ENCODE measurements at places on chromosomes 11 and 22. TPM values are rescaled to one million over a fixed set of nuclear protein-coding genes. Genes with fewer than 3 reads are reported as not detected.

The CELSR1 gene
- 74.3 TPM for total RNA-seq

The TAF6L gene
- 19.3 TPM for total RNA-seq

The MUC6 gene
- total RNA-seq: not detected

The DSCAML1 gene
- not detected for total RNA-seq

The RBMXL2 gene
- total RNA-seq: not detected

The HEPN1 gene
- total RNA-seq: not detected

The FAM83F gene
- not detected for total RNA-seq

The OR51F1 gene
- not detected for total RNA-seq

The SIDT2 gene
- total RNA-seq: 16.2 TPM

The KCNQ1OT1 gene
- total RNA-seq: 0.32 TPM

The KRTAP5-9 gene
- not detected for total RNA-seq

The OR52I2 gene
- not detected for total RNA-seq

The NFAM1 gene
- not detected for total RNA-seq

The TMEM121B gene
- total RNA-seq: under 0.01 TPM

The INS gene
- not detected for total RNA-seq

The ALG8 gene
- total RNA-seq: 32.1 TPM

The CATSPERZ gene
- total RNA-seq: 0.49 TPM

The KRTAP5-5 gene
- total RNA-seq: not detected

The MMP8 gene
- total RNA-seq: not detected

The CFAP300 gene
- total RNA-seq: not detected

The TIMM10B gene
- 21.8 TPM for total RNA-seq

The KIAA1671 gene
- 35.9 TPM for total RNA-seq

The APOL4 gene
- total RNA-seq: 6.0 TPM

The ZNF280B gene
- total RNA-seq: 0.88 TPM

The OVOL1 gene
- not detected for total RNA-seq

The OR5AL1 gene
- not detected for total RNA-seq

The RHOD gene
- total RNA-seq: 20.8 TPM

The RELT gene
- total RNA-seq: 9.8 TPM

The TRIM51 gene
- total RNA-seq: not detected

The CELF1 gene
- 119 TPM for total RNA-seq

The OR5L1 gene
- not detected for total RNA-seq

The PRR33 gene
- total RNA-seq: not detected

The CECR2 gene
- total RNA-seq: under 0.01 TPM

The IL10RA gene
- under 0.01 TPM for total RNA-seq

The KRTAP5-2 gene
- total RNA-seq: not detected

The SERPING1 gene
- 0.13 TPM for total RNA-seq

The SPINDOC gene
- total RNA-seq: 17.8 TPM

The MUC2 gene
- total RNA-seq: not detected

The MYRF gene
- total RNA-seq: 1.0 TPM

The LIPT2 gene
- 2.0 TPM for total RNA-seq

The KIF18A gene
- 11.8 TPM for total RNA-seq

The SLC5A1 gene
- not detected for total RNA-seq

The PACSIN2 gene
- 48.2 TPM for total RNA-seq

The ZP1 gene
- total RNA-seq: not detected

The ARHGAP20 gene
- total RNA-seq: 0.16 TPM

The CARD18 gene
- not detected for total RNA-seq

The SCN3B gene
- total RNA-seq: 2.3 TPM

The ADAMTS8 gene
- total RNA-seq: not detected

The SEZ6L gene
- total RNA-seq: not detected

The OR6T1 gene
- total RNA-seq: not detected

The FBXO3 gene
- total RNA-seq: 24.4 TPM

The MMP13 gene
- not detected for total RNA-seq

Measured in bladder microvascular endothelial cell (primary cell).